ENCODE measurements at places on chromosomes 1 and 21.

DNA sequence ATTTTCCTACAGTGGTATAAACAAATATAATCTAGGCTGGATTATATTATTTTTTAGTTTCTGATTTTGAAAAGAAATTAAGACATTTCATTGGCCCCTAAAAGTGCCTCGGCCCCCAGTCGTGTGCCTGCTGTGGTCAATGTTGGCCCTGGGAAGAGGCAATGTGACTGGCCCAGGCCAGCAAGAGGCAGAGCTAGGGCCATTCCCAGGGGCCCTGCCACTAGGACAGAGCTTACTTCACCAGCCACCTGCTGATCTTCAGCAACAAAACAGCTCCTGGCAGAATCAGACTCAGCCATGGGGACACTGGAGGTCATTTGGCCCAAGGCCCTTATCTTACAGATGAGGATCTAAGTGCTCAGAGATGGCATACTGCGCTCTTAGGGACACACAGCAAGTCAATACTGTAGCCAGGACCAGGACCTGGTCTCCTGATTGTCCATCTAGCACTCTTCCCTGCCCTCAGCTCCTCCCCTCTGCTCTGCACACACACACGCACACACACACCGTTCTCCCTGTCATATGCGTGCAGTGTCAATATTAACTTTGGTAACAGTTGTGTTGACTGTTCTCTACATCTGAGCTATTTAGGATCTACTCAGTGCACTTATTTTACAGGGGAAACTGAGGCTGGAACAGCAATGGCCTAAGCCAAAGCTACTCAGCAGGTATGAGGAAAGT lies 16.6 kb upstream of the KLHDC7A start:
- DNase-seq: no peak

DNA sequence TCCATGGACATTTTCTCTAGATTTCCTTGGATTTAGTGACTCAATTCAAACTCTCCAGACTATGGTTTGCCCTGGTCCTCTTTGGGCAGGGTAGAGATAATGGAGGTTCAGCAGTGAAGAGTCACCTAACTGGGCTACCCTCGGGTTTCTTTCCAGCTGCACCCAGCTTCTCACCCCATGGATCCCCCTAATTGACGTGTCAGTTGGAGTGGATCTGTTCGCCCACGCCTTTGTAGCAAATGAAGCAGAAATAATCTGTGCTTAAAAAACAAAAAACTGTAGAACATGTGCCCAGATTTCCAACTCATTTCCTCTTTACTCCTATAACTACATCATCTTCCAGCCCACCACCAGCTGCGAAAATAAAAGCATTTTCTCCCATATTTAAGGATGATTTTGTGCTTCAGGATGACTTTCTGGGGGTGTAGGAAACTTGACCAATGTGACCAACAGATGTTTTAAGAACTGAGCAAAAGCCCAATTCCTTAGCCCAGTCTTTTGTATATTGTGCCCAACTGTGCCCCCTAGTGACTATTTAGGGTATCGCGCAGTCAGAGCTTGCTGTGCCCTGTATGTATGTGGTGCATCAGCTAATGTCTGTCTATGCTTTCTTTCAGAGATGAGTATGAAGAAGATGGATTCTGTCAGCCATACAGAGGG lies 66.5 kb upstream of the UBE2U start:
- peak; percentile 29 for DNase-seq

GRCh38 chr1:159012495-159012894 lies 2.8 kb downstream of the IFI16 start:
- no peak for DNase-seq

DNA sequence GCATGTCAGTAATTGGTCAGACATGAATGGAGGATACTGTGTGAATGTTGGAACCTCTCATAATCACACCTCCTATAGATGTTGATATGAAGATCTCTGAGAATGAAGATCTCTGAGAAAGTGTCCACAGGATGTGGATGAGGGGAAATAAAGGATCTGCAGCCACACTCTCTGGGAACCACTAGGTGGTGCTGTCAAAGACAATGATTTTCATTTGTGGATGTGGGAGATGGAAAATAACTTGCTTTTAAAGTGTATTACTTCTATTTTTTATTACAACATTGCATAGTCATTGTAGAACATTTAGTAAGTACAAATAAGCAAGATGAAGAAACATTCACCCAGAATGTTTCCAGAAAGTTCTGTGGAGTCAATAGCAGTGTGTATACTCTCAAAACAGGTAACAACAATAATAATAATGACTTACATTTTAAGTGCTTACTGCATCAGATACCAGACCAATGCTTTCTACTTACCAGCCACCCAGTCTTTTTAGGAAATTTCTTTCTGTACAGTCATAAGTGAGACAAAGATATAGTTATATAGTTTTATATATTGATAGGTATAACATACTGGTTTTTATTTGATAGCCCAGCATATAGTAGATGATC lies 128.2 kb downstream of the ATG4C start:
- DNase-seq: no peak

GRCh38 chr1:225999912-226000337 lies 782 bp upstream of the SDE2 start:
- DNase-seq: no peak

DNA sequence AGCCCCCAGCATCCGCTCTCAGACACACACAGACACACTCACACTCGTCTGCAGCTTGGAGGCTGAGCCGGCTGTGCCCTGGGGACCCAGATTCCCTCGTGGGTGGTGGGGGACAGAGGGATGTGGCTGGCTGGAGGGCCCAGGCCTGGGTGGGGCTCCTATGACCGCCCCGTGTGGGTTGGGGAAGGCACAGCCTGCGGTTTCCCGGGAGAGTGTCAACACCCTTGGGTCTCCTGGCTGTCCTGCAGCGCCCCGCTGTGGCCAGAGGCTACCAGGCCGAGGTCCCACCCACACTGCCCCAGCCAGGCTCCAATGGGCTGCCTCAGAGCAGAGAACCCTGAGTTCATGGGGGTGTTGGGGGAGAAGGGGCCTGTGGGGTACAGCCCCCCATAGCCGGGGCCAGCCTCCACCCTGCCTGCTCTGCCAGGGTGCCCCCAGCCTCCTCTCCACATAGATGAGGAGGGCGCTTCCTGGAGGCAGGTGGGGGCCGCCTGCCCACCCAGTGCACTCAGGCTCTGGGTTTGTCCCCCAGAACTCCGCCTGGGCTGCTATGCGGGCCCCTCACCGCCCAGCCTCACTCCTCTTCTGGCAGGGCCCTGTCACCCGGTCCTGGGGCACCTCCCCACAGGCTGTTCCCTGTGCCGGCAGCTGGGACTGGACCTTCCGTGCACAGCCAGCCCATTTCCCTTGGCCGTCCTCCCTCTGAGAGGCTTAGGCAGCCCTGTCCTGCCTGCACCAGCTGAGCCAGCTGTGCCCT lies at the start of gene TTC34:
TSS of gene TTC34 (minus strand) at position 159 of the 757 bp plus-strand sequence. CDS start 866 bp downstream, outside the sequence.
- DNase-seq: peak; percentile 69

All from H54 (cell line).